Fibroblast of pulmonary artery (primary cell): ENCODE measurements at places on chromosomes 6 and 20.
A peak's percentile ranks its signal among the peaks of the same experiment; 100 is the strongest.

DNA sequence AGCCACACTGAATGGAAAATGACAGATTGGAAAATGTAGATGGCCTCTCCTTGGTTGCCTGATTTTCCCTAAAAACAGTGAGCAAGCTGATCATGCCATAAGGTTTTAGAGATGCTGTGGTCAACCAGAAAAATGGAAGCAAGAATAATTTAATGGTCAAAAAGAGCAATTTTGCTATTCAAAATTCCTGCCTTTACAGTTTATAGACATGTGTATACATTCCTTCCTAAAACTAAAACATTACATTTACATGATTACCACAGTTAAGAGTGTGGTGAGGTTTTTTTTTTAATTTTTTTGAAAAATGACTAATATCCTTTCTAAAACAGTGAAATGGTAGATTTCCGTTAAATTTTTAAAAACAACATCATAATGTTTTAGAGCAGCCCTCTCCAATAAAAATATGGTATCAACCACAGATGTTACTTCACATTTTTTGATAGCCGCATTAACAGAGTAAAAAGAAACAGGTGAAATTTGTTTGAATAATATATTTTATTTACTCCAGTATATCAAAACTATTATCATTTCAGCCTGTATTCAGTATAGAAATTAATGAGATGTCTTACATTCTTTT lies 407.0 kb upstream of the SOX4 start:
- no peak for DNase-seq

- no peak for DNase-seq
Observed at GRCh38 chr6:106281661-106282060, 43.9 kb downstream of the ATG5 start.

- no peak for DNase-seq
Observed at GRCh38 chr6:96002576-96002910, 13.2 kb upstream of the FUT9 start.

GRCh38 chr6:45548657-45549515 lies 171.2 kb upstream of the SUPT3H start:
- DNase-seq: no peak

- DNase-seq: no peak
Observed at GRCh38 chr20:3405696-3406358, 1.6 kb downstream of the DNAAF9 start.

- DNase-seq: peak; percentile 17
Observed at GRCh38 chr20:45087814-45088213, 13.1 kb downstream of the KCNS1 start.
